ENCODE measurements at places on chromosomes 2 and 18.

GRCh38 chr18:79186649-79187048 is 117.5 kb downstream of the ATP9B start:
- no peak for DNase-seq

DNA sequence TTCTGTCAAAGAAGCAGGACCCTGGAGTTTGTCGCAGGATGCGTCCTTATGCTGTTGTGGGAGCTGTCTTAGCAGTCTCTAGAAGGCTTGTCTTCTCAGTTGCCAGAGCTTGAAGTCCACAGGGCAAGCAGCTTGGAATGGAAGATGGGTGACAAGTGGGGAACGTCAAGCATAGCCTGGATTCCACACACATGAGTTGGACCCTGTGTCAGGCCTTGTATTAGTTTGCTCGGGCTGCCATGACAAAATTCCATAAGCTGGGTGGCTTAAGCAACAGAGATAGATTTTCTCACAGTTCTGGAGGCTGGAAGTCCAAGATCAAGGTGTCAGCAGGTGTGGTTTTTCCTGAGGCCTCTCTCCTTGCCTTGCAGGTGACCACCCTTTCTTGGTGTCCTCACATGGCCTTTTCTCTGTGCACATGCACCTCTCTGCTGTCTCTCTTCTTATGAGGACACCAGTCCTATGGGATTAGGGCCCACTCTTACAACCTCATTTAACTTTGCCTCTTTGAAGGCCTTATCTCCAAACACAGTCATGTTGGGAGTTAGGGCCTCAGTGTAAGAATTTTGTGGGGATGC is 51.3 kb downstream of the THNSL2 start:
- no peak for DNase-seq

GRCh38 chr2:180653481-180653880 is 326.9 kb upstream of the UBE2E3 start:
- no peak for DNase-seq

DNA sequence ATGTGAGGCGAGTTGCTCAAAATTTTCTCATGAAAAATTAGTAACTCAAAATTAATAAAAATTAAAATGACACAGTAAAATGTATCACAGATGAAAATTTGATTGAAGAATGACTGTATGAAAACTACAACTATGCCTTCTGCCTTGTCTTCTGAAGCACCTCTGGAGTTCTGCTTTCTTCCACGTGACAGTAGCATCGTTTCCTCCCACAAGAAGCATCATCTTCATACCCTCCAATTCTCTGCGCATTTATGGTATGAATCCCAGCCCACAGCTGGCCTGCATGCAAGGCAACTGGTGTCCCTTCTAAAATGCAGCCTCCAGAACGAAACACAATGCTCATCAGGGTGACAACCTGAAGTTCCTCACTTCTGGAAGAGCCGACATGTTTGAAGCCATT is 189.9 kb downstream of the MYO1B start:
- no peak for DNase-seq

DNA sequence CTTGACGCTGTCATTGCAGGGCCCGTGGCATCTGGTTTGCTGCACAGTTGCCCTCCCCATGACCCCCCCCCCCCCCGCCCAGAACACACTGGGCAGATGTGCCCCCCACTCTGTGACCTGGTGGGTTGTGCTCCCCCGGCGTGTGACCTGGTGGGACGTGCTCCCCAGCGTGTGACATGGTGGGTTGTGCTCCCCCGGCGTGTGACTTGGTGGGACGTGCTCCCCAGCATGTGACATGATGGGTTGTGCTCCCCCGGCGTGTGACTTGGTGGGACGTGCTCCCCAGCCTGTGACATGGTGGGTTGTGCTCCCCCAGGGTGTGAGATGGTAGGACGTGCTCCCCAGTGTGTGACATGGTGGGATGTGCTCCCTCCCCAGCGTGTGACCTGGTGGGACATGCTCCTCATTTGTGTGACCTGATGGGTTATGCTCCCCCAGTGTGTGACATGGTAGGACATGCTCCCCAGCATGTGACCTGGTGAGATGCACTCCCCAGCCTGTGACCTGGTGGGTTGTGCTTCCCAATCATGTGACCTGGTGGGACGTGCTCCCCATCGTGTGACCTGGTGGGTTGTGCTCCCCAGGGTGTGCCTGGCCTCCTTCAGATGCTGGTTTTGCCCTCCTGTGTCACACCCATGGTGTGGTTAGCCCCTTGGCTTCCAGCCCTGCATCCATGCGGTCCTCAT is 213.7 kb downstream of the AGAP1 start:
- no peak for DNase-seq

DNA sequence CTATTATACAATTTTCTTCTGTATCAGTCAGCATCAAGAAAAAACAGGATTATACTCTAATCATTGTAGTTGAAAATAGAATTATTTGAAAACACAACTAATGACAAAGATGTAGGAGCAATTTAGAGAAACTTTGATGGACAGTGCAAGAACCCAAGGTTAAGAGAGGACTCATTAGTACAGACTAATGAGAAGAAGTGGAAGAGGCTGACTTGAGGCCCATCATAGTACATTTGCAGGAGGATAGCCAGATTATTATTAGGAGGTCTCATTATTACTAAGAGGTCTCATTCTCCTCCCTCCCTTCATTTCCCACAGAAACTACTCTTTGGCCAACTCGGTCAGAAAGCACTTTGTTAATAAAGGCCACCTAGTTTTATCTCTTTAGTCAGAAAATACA is 1983.0 kb downstream of the SUCLG1 start:
- no peak for DNase-seq

DNA sequence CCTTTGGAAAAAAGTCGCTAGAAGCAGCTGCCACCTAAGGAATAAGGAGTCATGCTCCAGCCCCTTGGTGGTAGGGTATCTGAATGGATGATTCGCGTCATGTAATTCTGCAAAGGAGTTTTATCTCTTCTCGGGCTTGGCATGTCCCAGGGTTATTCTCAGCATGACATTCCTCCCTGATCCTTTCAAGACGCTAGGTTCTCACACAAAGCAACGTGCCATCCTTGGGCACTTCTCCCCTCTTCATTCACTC is 355.6 kb downstream of the MYCN start:
- DNase-seq = no peak

GRCh38 chr18:13627639-13628038 is 98.7 kb downstream of the FAM210A start:
- no peak for DNase-seq

DNA sequence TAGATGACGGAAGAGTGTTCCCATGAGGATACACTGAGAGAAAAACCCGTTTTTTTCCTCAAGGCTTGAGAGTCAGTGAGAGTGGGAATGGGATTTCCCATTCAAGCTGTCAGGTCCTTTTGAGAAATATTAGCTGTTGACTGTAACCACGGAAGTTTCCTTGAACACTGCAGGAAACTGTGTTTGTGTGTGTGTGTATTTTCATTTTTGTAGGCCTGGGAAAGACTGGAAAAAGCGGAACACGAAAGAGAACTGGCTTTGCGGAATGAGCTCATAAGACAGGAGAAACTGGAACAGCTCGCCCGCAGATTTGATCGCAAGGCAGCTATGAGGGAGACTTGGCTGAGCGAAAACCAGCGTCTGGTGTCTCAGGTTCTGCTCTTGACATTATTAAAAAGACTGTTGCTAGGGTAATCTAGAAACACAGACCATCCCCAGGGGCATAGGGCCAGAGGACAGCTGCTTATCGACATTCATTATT is 98.8 kb upstream of the EML6 start:
- no peak for DNase-seq

GRCh38 chr2:32363597-32363996 is 6.8 kb downstream of the BIRC6 start:
- DNase-seq = no peak

GRCh38 chr2:25881764-25882163 is 3.5 kb upstream of the ASXL2 start:
- no peak for DNase-seq

GRCh38 chr18:3649135-3649632 is 199.2 kb downstream of the TGIF1 start:
- DNase-seq = no peak

GRCh38 chr18:60975420-60975819 is 357.8 kb upstream of the CDH20 start:
- DNase-seq = no peak

DNA sequence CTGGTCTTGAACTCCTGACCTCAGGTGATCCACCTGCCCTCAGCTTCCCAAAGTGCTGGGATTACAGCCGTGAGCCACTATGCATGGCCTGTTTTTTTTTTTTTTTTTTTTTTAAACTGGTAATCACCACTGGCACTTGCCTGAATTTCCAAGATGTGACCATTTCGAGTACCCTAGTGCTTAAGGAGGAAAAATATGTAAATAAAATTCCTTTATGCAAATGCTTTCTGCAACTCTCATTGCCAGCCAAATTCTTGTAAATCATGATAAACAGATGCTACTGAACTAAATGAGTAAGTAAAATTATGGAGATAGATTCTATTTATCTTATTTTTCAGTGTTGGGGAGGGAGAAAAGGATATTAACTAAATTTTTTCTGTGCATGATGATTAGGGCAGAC is 18.6 kb downstream of the CDCA7 start:
- DNase-seq = peak; percentile 9

GRCh38 chr18:8463791-8464190 is 145.4 kb upstream of the RAB12 start:
- no peak for DNase-seq

DNA sequence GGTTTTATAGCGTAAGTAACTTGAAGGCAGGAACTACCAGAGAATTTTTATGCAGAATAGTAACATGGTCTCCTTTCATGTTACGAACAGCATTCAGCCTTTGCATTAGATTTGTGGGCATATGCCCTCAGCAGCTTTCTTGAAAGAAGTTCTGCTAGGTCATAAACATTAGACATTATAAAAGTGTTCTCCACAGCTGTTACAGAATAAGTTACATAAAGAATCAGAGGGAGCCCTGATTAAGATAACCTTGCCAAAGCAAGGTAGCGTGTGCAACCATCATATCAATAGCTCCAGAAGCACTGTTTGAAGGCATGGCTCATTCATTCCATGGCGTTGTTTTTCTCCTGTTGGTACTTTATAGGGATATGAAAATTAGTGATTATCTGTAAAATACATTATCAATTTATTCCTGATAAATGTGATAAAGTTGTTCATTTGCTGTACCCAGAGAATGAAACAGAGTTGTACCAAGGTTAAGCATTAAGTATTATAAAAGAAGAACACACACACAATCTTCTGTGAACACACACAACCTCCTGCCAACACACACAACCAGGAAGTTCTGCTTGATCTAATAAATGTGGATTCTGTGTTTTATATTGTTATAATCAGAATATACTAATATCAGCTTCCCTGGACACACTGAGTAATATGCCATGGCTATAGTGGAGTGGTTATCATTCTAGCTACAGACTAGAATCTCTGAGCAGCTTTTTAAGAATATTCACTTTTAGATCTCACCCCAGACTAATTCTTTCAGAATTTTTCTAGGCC is 286.7 kb upstream of the SLC39A10 start:
- no peak for DNase-seq

GRCh38 chr18:44651918-44652572 is 28.6 kb upstream of the SETBP1 start:
- no peak for DNase-seq

DNA sequence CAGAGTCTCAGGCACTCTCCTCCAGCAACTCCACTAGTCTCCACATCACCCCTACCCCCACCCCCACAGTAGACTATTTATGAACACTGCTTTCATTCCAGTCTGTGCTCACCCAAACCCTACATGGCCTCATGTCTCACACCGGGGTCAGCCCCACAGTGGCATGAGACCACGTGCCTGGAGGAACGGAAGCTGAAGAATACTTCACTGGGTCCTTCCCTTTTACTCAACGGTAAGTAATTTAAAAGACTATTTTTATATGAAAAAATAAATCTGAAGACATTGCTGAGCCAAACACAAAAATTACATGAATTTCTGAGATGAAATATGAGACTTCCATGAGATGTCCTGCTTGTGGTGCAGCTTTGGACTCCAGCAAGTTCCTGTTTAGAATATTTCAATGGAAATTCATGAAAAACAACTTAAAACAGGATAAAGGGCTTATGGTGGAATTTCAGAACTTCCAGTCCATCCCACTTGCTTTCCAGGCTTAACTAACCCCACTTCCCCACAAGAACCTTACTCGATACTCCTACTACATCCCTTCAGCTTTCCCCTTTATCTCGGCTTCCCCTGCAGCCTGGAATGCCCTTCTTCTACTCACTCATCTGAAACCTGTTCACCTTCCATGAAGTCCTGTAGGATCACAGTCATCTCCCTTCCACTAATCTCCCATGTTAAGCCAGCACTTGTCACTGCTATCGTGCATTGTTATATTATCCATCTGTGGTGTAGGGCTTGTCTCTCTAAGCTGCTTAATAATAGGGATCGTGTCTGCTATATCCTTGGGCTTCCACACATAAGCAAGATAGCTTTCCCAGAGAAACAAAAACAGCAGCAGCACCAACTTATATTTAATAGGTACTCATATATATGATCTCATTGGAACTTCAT is 47.9 kb downstream of the SLC14A1 start:
- no peak for DNase-seq

- peak; percentile 18 for DNase-seq
Observed at GRCh38 chr2:199830531-199830930, 20.5 kb downstream of the FTCDNL1 start.

GRCh38 chr2:238108423-238109183 is 8.5 kb downstream of the ESPNL start:
- DNase-seq = no peak

GRCh38 chr2:237864940-237865622 is 5.7 kb downstream of the RAMP1 start:
- DNase-seq = peak; percentile 26

DNA sequence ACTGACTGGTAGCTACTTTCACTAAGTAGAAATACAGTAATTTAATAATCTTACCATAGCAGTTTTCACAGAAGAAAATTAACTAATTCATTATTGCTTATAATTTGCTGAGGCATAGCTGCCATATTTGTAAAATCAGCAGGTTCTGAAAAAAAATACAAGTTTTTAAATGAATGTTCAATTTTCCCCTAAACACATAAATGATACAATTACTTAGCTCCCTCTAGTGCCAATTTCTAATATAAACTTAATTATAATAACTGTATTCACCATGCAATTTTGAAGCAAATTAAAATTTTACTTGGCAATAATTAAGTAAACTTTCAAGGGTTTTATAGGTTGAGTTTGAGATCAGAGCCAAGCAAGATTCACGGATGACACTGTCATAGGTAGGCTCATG is 1321.6 kb upstream of the ACVR2A start:
- DNase-seq = no peak

GRCh38 chr2:98492441-98492840 is 47.8 kb downstream of the INPP4A start:
- DNase-seq = no peak
